B cell (primary cell): ENCODE measurements at places on chromosomes 12 and 14.

DNA sequence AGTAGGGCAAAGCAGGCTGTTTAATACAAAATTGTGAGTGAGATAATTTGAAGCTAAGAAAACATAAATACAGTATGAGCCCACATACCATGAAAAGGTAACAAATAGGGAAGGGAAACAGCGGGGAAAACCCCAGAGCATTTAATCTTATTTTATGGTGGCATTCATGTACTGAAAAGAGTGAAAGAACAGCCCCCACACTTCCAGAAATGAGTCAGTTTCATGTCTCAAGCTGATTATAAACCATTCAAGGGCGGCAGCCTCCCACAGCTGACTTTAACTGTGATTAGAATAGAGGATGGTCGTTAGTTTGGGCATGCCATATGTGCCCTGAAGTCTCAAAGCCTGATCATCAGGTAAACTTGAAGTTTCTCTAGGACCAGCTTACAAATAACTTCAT is 64.5 kb downstream of the FOXG1 start:
- H3K4me3 ChIP-seq, result no peak overlapping the region
- H3K4me1 ChIP-seq, result no peaks in the 10 kb centered on the region
- H3K27me3 ChIP-seq, result no peaks in the 10 kb centered on the region
- DNase-seq, result no peak

- peaks cover 18% of the 10 kb centered on the region for H3K36me3 ChIP-seq
- no peaks in the 10 kb centered on the region for H3K27me3 ChIP-seq
- peaks cover 11% of the 10 kb centered on the region for H3K4me1 ChIP-seq
- DNase-seq, result no peak
- H3K27ac ChIP-seq, result no peak overlapping the region
Observed at GRCh38 chr12:113097716-113098440, 37.7 kb downstream of the RASAL1 start.

DNA sequence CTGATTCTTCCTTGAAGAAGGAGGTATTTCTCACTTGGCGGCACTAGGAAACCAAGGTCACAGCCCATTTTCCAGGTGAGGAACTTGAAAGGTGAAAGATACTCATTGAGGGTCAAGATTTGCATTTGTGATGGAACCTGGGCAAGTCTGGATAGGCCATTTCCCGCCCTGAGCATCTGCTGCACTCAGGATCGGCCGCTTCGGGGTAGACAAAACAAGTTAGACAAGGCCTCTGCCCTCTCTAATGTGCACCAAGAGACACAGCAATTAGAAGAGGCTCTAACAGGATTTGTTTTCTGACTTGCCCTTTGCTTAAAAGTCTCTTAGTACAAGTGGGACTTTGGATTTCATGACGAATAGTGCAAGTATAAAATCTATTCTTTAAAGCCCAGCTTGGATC is 167.2 kb downstream of the KTN1 start:
- DNase-seq, result no peak
- H3K27ac ChIP-seq, result no peak overlapping the region
- no peaks in the 10 kb centered on the region for H3K36me3 ChIP-seq

DNA sequence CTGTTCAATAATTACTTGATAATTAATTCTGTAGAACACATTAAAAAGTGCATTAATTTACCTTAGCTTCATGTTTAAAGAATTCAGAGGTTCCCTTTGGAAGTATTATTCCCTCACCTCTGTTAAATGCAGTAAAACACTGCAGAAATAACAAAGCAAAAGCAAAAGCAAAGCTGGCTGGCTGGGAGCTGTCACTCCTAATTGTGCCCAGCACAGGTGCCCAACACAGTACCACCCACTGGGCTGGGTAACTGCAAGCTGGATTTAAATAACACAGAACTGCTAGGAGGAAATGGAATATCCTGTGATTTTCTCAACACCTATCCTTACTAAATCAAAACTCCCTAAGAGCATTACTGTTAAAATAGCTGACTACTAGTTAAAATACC is 72.6 kb downstream of the SLC2A13 start:
- no peaks in the 10 kb centered on the region for H3K27me3 ChIP-seq
- H3K4me1 ChIP-seq, result no peaks in the 10 kb centered on the region
- no peaks in the 10 kb centered on the region for H3K36me3 ChIP-seq
- H3K27ac ChIP-seq, result no peak overlapping the region

GRCh38 chr14:77281852-77282410 is 10.9 kb upstream of the NGB start:
- DNase-seq, result no peak
- H3K27ac ChIP-seq, result no peak overlapping the region
- peaks cover 22% of the 10 kb centered on the region for H3K36me3 ChIP-seq
- H3K27me3 ChIP-seq, result no peaks in the 10 kb centered on the region
- H3K4me1 ChIP-seq, result no peaks in the 10 kb centered on the region
- H3K4me3 ChIP-seq, result no peak overlapping the region

DNA sequence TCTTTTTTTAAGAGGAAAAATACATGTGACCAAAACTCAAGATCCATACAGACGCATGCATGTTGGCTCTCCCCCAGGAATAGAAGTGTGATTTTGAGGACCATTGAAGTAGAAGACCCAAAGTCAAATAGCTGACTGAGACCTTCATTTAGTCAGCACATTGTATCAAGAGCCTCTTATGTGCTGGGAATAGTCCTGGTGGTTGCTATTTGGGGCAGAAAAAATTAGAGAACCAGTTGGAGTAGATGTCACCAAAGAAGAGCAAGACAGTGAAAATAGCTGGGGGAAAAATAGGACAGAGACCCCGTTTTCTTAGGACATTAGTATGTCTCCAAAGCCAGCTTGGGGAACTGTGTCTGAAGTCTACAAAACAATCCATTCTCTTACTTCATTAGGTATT is 93.6 kb downstream of the PELI2 start:
- H3K36me3 ChIP-seq, result no peaks in the 10 kb centered on the region
- no peak overlapping the region for H3K4me3 ChIP-seq
- H3K27me3 ChIP-seq, result no peaks in the 10 kb centered on the region
- H3K4me1 ChIP-seq, result no peaks in the 10 kb centered on the region
- no peak for DNase-seq

GRCh38 chr14:104517426-104517825 is 62.1 kb upstream of the C14orf180 start:
- DNase-seq, result no peak
- no peaks in the 10 kb centered on the region for H3K4me1 ChIP-seq
- H3K27ac ChIP-seq, result no peak overlapping the region
- no peaks in the 10 kb centered on the region for H3K27me3 ChIP-seq
- H3K4me3 ChIP-seq, result no peak overlapping the region

GRCh38 chr12:112557951-112558630 is 139.3 kb downstream of the PTPN11 start:
- no peak overlapping the region for H3K27ac ChIP-seq
- no peak for DNase-seq
- H3K4me1 ChIP-seq, result no peaks in the 10 kb centered on the region
- no peaks in the 10 kb centered on the region for H3K27me3 ChIP-seq
- H3K4me3 ChIP-seq, result no peak overlapping the region

DNA sequence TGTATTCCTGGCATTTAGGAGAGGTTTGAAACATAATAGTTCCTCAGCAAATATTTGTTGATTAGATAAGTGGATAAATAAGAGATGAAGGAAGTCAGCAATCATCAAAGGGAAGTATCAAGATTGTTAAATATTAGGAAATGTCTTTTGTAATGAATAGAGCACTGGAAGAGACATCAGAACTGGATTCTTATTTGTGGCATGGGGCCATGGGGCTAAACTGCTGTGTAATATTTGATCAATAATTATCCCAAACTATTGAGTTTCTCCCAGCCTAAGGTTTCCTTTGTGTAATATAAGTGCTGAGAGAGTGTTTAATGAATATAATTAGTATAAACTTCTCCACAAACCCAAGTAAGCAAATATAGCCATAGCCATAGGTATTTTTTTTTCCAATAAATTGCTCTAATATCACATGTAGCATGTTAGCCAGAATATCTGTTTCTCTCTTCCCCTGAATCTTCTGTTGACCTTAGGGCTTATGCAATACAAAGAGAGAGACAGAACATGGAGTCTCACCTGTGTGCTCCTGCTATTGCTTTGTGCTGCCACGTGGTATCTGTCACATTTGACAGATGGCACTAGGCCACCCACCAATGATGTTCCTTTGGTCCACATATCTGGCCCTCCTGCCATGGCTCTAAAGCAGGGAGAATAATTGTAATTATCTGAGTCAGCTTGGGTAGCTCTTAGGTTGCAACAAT is 658.7 kb downstream of the SOX5 start:
- H3K27me3 ChIP-seq, result no peaks in the 10 kb centered on the region
- no peak overlapping the region for H3K27ac ChIP-seq

DNA sequence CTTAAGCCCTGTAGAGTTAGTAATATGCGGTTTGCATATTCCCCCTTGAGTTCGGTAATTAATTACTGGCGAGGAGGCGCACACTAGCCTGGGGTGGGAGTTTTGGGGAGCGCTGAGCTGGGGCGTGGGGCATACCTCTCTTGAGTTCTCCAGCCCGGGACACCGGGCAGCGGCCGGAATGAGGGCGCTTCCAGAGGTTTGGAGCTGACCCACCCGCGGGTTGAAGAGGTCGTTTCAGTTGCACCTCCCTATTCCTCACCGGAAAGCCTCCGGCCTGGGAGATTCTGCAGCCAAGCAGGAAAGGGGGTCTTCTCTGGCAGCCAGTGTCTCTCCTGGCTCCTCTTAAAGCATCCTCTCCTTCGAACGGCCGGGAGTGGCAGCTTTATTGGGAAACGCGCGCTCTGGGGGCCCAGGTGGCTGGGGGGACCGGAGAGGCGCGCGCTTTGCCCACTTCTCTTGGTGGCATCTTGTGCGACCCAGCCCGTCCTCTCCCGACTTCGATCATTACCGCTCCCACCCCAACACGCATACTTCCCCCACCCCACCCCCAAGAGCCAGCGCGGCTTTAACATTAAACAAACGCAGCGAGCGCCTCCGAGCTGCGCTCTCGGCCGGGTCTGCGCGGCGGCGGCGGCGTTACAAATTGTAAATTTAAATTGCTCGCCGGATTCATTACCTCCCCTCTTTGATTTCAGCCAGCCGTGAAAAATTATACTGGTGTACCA is 3.9 kb upstream of the LHX5 start:
- H3K27me3 ChIP-seq, result peaks cover 48% of the 10 kb centered on the region
- peaks cover 4% of the 10 kb centered on the region for H3K4me1 ChIP-seq
- DNase-seq, result no peak

DNA sequence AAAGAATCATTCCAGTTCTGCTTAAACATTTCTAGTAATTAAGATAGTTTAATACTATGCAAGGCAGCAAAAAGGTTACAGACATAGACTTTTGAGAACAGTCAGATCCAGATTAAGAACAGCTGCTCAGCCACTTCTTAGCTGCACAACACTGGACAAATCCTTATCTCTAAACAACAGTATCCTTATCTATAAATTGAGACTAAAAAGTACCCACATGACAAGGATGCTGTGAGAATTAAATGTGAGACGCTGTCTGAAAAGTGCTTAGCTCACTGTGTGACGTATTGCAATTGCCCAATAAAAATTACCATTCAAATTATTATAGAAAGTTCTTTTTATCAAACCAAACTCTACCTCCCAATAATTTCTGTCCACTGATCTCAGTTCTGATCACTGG is 35.5 kb downstream of the BORCS5 start:
- peaks cover 4% of the 10 kb centered on the region for H3K36me3 ChIP-seq
- no peaks in the 10 kb centered on the region for H3K27me3 ChIP-seq
- no peak for DNase-seq
- no peak overlapping the region for H3K27ac ChIP-seq
- H3K4me1 ChIP-seq, result no peaks in the 10 kb centered on the region

GRCh38 chr14:70789361-70789760 is 20.0 kb downstream of the MAP3K9 start:
- no peak for DNase-seq
- H3K4me1 ChIP-seq, result no peaks in the 10 kb centered on the region
- no peak overlapping the region for H3K4me3 ChIP-seq

DNA sequence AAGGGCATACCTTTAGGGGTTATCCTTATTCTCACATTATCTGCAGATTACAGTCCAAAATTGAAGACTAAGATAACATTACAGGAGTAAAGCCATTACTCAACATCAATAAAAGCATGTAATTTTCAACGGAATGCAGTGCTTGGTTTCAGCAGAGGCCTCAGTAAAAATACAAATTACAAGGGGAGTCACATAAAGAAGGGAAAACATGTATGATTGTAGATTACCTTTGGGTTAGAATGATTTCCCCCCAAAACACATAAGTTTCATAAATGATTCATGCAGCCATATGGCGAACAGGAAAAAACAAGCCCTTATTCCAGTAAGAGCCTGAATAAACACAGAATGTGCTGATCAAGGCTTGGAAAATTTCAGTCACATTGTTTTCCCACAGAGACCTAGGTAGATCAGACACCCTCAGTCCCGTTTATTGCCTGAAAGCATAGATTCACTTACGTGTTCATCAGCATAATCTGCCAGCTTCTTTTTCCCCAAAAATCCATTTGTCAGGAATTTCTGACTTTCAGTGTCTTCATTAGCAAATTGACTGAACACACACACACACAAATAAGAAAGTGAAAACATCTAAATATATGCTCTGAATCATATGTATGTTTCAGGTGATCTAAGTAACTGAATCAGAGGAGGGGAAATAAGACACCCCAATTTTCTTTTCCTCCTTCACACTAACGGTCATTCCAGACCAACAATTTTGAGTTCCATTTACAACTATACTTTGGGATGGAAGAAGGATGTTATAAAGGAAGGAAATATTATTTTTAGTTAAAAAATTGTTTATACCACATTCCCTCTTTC is 37.5 kb downstream of the SLC38A4 start:
- H3K27me3 ChIP-seq, result no peaks in the 10 kb centered on the region
- H3K4me3 ChIP-seq, result no peak overlapping the region
- no peaks in the 10 kb centered on the region for H3K4me1 ChIP-seq
- DNase-seq, result no peak
- no peaks in the 10 kb centered on the region for H3K36me3 ChIP-seq

GRCh38 chr14:81681541-81681940 is 147.9 kb upstream of the SEL1L start:
- H3K27ac ChIP-seq, result no peak overlapping the region
- no peak overlapping the region for H3K4me3 ChIP-seq
- DNase-seq, result no peak

DNA sequence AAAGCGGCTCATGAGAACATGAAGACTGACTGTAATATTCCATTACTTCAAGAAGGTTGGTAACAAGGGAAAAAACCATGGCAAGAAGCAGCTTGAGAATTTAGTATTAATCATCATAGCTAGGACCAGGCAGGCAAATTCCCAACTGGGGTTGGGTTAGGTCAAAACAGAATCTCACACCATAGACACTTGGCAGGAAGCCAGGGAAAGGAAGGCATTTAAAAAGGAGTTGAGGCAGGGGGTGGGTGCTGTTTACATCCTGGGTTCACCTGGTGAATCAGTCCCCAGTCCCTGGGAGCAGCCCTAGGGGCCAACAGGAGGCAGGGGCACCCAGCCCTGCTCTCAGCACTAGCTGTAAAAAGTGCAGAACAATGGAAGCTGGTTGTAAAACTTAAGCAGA is 108.6 kb downstream of the EGLN3 start:
- no peaks in the 10 kb centered on the region for H3K4me1 ChIP-seq
- no peak for DNase-seq
- no peak overlapping the region for H3K4me3 ChIP-seq

- peak; percentile 98 for DNase-seq
- peaks cover 30% of the 10 kb centered on the region for H3K36me3 ChIP-seq
- peaks cover 39% of the 10 kb centered on the region for H3K4me1 ChIP-seq
- peak within 1 kb of the TSS; percentile 96 for H3K4me3 ChIP-seq
Observed at GRCh38 chr14:24271134-24271833, at the start of gene RABGGTA. Gene RABGGTA, minus strand, starts transcription at chr14:24271597. Its CDS starts 482 bp downstream, at chr14:24271115.
